ENCODE measurements at places on chromosomes 11 and 22. TPM values are rescaled to one million over a fixed set of nuclear protein-coding genes. Genes with fewer than 3 reads are reported as not detected.

OR4B1 gene
- not detected for polyA plus RNA-seq

PRR5 gene
- 2.8 TPM for polyA plus RNA-seq

SLC22A8 gene
- not detected for polyA plus RNA-seq

PLAAT5 gene
- 1.5 TPM for polyA plus RNA-seq

MS4A3 gene
- polyA plus RNA-seq: not detected

FAT3 gene
- polyA plus RNA-seq: 0.07 TPM

FXYD2 gene
- 6.0 TPM for polyA plus RNA-seq

CCDC15 gene
- 0.44 TPM for polyA plus RNA-seq

PHF21A gene
- polyA plus RNA-seq: 9.6 TPM

FAM180B gene
- polyA plus RNA-seq: not detected

GRCh38 chr11:12079726-12080556, 30.4 kb upstream of the MICAL2 start:
- peaks cover under 1% of the 10 kb centered on the region for H3K4me1 ChIP-seq
- peak; percentile 60 for DNase-seq
- H3K36me3 ChIP-seq: no peaks in the 10 kb centered on the region
- no peaks in the 10 kb centered on the region for H3K27me3 ChIP-seq
- H3K4me3 ChIP-seq: no peak overlapping the region

- H3K4me1 ChIP-seq: no peaks in the 10 kb centered on the region
- H3K4me3 ChIP-seq: no peak overlapping the region
- no peaks in the 10 kb centered on the region for H3K36me3 ChIP-seq
- no peak overlapping the region for H3K27ac ChIP-seq
- no peaks in the 10 kb centered on the region for H3K27me3 ChIP-seq
Measured at GRCh38 chr11:31764261-31764660, 46.9 kb downstream of the PAX6 start.

GRCh38 chr11:2308713-2309112, 6.9 kb downstream of the TSPAN32 start:
- no peak overlapping the region for H3K27ac ChIP-seq
- DNase-seq: no peak
- H3K36me3 ChIP-seq: no peaks in the 10 kb centered on the region

- no peak for DNase-seq
- no peak overlapping the region for H3K27ac ChIP-seq
- no peaks in the 10 kb centered on the region for H3K4me1 ChIP-seq
- no peaks in the 10 kb centered on the region for H3K27me3 ChIP-seq
- H3K4me3 ChIP-seq: no peak overlapping the region
Measured at GRCh38 chr11:19251577-19251976, 10.8 kb upstream of the E2F8 start.

DNA sequence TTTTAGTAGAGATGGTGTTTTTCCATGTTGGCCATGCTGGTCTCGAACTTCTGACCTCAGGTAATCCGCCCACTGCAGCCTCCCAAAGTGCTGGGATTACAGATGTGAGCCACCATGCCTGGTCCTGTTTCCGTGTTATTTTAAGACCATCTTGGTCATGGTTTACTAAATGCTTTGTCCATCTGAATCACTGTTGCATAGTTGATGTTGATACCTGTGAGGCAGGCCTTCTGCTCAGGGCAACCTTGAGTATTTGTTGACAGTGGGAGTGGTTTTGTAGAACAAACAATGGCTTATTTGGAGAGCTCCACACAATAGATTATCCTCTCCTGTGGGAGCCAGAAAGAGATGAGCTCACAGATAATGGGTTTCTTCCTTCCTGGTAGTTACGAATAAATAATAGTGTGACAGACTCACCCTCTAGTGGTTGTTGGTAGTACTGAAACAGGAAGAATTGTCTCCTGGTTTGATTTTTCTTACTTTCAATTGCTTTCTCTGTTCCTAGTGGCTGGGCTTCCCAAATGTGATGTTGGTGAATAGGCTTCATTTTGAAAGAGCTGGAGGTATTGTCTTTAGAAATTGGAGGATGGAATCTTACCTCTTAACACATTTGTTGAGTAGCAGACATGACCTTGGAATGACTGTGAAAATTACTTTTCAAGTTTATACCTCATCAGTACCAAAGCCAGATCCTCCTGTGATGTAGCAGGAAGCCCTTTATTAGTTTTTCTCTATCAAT, 39.0 kb downstream of the CTNND1 start:
- H3K36me3 ChIP-seq: peaks cover 73% of the 10 kb centered on the region
- peaks cover 60% of the 10 kb centered on the region for H3K4me1 ChIP-seq
- no peaks in the 10 kb centered on the region for H3K27me3 ChIP-seq
- H3K27ac ChIP-seq: peak overlapping the region; percentile 59

DNA sequence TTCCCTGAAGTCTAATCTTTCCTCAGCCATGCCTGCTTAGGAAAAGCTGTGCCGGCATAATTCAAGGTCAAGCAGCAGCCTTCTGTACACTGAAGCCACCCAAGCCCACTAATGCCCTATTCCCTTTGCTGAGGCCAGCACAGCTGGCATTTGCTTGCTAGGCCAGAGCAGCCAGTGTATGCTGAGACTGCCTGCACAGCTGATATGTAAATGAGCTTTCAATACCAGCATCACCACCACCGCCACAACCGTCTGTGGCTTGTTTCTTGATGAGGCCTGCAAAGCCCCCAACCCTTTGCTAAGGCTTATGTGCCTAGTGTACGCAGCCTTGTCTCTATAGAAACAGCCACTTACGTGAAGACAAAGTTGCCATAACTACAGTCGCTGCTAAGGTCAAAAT, 56.3 kb upstream of the TNRC6B start:
- no peak for DNase-seq
- H3K27me3 ChIP-seq: no peaks in the 10 kb centered on the region
- no peak overlapping the region for H3K27ac ChIP-seq

DNA sequence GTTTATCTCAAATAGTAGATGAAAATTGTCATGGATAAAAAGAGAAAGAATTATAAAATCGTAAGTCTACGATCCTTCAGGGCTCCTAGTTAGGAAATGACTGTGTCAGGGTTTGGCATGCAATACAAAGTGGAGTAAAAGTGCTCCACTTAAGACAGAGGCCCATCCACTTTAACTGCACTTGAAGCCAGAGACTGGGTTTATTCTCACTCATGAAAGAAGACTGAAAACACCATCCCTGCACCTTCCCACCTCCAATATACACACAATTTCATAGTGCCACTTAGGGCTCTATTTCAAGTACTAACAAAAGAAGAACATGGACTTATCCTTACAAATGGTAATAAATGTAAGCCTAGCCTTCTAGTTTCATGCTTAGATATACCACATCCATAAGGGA, 70.7 kb downstream of the ANO5 start:
- no peak overlapping the region for H3K4me3 ChIP-seq
- DNase-seq: no peak
- H3K4me1 ChIP-seq: no peaks in the 10 kb centered on the region
- no peak overlapping the region for H3K27ac ChIP-seq
- H3K27me3 ChIP-seq: no peaks in the 10 kb centered on the region

GRCh38 chr11:2261436-2262230, 8.8 kb downstream of the ASCL2 start:
- H3K4me3 ChIP-seq: no peak overlapping the region
- peaks cover 5% of the 10 kb centered on the region for H3K4me1 ChIP-seq
- H3K27ac ChIP-seq: no peak overlapping the region
- H3K27me3 ChIP-seq: peaks cover 22% of the 10 kb centered on the region
- DNase-seq: no peak

DNA sequence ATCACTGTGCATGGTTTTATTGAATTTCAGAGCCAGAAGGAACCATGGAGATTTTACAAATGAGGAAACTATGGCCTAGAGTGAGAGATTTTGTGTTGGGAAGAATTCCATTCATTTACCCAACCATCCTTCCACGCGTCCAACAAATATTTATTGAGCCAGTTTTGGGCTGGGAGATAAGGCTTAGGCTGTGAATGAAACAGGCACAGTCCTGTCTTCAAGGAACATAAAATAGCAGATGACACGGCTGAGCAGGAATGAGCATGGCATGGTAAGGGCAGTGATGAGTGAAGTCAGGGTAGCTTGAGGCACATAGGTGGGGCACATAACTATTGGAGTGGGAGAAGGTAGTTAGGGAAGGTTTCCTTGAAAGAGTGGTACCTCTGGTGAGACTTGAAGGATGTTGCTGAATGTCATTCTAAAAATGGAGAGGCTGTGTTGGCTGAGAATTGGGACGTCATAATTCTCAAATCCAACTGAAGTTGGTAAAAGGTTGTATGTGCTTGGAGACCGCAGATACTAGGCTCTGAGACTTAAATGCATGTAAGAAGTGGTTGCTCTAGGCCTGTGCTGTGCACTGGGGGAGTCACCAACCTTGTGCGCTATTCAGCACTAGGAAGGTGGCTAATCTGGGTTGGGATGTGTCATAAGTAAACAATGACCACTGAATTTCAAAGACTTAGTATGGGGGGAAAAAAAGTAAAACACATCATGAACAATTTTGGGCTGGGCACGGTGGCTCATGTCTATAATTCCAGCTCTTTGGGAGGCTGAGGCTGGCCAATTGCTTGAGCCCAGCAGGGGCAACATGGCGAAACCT, 51.9 kb downstream of the TEAD1 start:
- H3K4me3 ChIP-seq: no peak overlapping the region
- DNase-seq: no peak
- H3K27me3 ChIP-seq: no peaks in the 10 kb centered on the region
- no peaks in the 10 kb centered on the region for H3K36me3 ChIP-seq
- H3K4me1 ChIP-seq: peaks cover 68% of the 10 kb centered on the region

DNA sequence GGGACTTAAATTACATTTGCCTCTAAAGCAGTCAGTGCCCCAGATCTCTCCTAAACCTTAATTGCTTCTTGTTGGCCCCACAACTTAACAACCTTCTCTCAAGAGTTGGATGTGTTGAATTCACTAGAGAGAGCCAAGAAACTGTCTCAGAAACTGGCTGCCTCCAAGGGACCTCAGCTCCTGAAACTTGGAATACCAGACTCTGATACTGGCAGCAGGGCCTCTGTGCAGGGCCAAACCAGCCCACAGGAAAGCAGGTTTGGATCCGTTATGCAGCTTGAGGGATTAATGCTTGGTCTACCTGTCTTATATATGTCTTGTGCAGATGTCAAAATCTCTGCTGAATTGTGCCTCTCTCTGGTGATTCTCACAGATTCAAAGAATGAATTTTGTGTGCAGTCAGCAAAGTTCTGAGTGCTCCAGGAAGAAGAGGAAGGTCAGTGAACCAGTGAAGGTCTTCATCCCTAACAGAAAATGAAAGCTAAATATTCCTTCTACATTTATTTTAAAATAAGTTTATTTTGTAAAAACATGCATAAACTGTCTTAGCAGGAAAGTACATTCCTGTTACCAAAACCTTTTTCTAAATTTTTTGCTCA, 70.8 kb downstream of the LIF start:
- DNase-seq: no peak
- H3K36me3 ChIP-seq: no peaks in the 10 kb centered on the region
- no peaks in the 10 kb centered on the region for H3K27me3 ChIP-seq
- H3K27ac ChIP-seq: no peak overlapping the region
- H3K4me3 ChIP-seq: no peak overlapping the region
- no peaks in the 10 kb centered on the region for H3K4me1 ChIP-seq

GRCh38 chr11:133306019-133306418, 226.3 kb downstream of the OPCML start:
- H3K4me1 ChIP-seq: no peaks in the 10 kb centered on the region
- no peaks in the 10 kb centered on the region for H3K36me3 ChIP-seq
- no peaks in the 10 kb centered on the region for H3K27me3 ChIP-seq
- DNase-seq: no peak
- H3K27ac ChIP-seq: no peak overlapping the region

- no peaks in the 10 kb centered on the region for H3K27me3 ChIP-seq
- DNase-seq: no peak
- no peak overlapping the region for H3K4me3 ChIP-seq
- H3K4me1 ChIP-seq: peaks cover 19% of the 10 kb centered on the region
- H3K27ac ChIP-seq: no peak overlapping the region
- no peaks in the 10 kb centered on the region for H3K36me3 ChIP-seq
Measured at GRCh38 chr22:50329236-50329635, 2.4 kb upstream of the DENND6B start.

Data from heart right ventricle (tissue), 16 donors.